ENCODE measurements at places on chromosomes 3 and 15.

GRCh38 chr3:112817797-112818196 lies 28.9 kb downstream of the CD200R1L start:
- DNase-seq, result peak; percentile 69

DNA sequence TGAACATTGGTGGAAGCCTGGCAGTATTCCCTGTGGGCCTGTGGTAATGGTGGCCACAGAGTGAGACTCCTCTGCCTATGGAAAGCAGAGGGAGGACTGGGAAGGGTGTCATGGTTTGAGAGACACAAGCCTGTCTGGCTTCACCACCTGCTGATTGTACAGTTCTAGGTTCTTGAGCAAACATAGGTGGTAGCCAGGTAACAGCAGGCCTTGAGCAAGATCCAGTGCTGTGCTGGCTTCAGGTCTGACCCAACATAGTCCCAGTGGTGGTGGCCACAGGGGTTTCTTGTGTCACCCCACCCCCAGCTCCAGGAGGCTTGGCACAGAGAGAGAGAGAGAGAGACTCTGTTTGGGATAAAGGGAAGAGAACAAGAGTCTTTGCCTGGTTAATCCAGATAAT lies 22.7 kb upstream of the KPNA4 start:
- no peak for DNase-seq

DNA sequence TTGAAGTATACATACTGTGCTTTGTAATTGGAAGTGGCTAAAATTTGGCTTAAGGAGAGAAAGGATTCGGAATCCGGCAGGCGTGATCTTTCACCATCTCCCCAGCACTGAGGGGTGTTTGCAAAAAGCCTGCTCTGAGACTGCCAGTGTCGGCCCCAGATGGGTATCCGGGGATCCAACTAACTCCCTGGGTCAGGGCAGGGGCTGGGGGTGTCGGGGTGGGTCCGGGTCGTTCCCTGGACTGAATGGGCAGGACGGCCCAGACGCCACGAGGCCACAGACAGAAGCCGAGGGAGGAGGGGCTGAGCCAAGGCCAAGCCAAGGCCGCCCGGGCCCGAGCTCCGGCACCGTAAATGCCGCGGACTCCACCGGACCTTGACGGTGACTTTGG lies 349 bp downstream of the PPIB start:
- DNase-seq, result no peak

- DNase-seq, result no peak
Observed at GRCh38 chr3:9565316-9565715, 11.7 kb upstream of the LHFPL4 start.

- DNase-seq, result no peak
Observed at GRCh38 chr3:146594843-146595482, 10.2 kb downstream of the PLSCR5 start.

Measured in inflammatory macrophage (primary cell).